ENCODE measurements at places on chromosomes 3 and 15.

GRCh38 chr3:101623656-101624055, 49.7 kb downstream of the PCNP start:
- DNase-seq: no peak

- DNase-seq: no peak
These were observed 34.6 kb downstream of the PXYLP1 start for GRCh38 chr3:141266186-141266585.

DNA sequence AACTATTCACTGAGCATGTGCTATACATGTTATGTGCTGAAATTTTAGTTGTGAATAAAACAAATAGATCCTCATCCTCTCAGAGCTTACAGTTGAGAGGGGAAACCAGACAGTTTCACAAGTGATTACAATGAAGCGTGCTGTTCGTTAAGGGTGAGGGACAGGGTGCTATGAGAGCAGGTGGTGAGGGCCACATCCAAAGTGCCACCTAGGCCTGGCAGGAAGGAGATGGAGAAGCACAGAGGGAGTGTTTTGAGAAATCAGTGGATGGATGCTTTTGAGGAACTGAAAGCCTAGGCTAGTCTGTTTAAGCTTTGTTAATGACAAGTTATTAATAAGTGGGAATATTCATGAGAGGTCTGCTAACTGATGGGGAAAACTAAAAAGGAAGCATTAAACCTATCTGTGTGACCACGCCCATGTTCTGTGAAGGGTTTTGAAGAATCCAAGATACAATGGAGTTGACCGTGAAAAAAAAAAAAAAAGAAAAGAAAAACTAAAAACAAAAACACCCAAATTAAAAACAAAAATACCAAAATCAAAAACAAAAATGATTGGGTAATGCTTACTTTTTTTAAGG, 7.3 kb downstream of the MCTP2 start:
- DNase-seq: no peak

DNA sequence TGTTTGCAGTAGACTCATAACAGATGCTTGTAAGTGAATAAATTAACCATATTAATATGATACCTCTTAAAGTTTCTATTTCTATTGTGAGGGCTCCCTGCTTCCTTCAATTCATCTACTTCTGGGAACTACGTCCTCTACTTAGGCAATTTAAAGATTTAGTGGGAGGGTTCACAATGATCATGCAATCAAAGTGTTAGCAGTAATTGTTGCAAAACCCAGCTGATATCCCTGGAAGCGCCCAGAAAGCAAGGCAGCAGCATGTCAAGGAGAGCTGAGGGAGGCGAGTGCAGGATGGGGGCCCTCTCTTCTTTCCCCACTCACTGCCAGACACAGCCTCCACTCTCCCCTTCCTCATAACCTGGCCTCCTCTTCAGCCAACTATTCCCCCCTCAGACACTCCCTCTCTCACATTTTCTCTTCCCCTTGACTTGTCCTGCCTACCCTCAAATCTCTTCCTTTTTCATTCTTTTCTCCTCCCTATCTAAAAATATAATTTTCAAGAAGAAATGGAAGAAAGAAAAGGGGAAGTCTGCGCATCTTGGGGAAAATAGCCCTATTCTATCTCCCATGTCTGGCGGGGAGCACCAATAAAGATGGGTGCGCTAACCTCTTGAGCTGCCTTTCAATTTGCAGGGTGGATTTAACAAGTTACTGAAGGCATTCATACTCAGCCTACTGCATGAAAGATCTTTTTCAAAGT, 6.6 kb downstream of the TMEM212 start:
- no peak for DNase-seq

DNA sequence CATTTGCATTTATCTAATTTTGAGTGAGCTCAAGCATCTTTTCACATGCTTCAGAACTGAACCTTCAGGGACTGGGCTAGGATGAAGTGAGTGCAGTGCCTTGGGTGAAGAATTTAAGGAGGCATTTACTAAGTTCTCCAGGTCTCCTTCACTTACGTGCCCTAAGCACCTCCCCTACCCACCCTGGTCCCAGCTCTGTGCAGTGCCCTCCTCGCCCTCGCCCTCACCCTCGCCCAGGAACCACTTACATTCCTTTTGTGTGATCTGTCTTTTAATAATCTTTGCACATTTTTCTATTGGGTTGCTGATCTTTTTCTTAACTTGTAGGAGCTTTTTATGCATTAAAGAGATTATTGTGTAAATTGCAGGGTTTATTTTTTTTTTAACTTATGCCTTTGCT, 322.6 kb downstream of the THSD4 start:
- DNase-seq: no peak

DNA sequence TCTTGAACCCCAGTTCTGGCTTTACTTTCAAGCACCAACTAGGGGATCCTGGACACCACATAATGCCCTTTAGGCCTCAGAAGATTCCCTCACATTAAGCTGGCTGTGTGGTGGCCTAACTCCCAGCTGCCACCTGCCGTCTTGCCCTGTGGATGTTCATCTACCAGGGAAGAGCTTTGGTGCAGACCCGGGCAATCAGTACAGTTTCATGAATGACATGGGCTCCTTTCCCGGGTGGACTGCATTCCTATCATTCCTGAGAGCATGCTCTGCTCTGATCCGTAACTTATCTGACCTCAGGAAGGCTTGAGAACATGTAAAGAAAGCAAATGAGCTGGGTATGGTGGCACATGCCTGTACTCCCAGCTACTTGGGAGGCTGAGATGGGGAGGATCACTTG, 50.0 kb upstream of the GSK3B start:
- no peak for DNase-seq

DNA sequence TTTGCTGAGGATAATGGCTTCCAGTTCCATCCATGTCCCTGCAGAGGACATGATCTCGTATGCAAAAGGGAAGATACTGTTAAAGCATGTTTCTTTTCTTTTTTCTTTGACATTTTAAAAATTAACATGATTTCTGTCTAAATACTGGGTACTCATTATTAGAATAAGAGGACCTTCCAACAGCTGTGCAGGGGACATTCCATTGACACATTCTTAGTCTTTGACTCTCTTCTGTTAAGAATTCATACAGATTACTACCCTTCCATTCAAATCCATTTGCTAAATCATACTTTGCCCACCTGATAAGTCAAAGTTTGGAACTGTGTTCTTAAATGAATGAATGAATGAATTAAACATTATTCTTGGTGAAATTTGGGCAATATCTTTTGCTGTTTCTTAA, 5.1 kb upstream of the CP start:
- DNase-seq: no peak

DNA sequence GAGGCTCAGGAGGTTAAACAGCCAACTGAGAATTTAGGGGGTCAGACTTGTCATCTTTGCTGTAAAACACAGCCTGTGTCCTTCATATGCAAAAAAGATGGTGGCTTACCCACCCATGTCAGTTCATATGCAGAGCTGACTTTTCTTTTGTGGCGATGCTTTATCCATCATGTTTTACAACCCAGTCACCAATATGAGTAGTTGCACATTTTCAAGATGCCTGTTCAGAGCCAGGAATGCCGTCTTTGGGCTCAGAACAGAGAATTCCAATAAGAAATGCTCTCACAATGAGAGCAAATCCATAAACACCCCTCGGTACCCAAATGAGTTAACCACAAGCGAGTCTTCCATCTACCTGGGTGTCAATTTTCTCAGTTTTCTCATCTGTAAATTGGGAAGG, 83.6 kb downstream of the TIGIT start:
- DNase-seq: peak; percentile 96

DNA sequence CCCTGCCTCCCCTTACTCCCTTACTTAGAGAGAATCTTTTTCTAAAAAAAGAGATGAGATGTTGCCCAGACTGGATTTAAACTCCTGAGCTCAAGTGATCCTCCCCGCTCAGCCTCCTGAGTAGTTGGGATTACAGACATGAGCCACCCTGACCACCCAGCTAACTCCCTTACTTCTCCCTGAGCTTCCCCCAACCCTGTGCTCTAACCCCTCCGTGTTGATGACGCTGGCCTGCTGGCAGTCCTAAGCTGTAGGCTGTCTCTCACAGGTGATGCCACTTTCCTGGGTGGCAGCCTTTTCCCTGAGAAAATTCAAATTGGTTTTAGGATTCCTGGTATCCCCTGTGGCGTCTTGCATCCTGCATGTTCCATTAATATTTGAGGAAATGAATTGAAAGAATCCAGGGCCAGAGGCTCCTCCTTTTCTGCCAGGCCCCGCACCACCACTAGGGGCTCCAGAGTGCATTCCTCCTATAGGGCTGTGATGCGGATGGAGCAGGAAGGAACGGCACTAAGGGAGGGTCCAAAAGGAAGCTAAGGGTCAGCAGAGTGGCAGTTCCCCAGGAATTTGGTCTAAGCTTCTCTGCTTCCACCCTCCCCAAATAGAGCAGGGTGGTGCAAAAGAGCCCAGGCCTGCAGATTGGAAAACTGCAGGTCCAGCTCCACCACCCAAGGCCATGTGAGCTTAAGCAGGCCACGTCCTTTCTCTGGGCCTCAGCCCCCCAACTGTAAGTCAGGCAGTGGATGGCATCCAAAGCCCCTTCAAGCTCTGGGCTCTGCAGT, 101.1 kb downstream of the DAPK2 start:
- peak; percentile 93 for DNase-seq

DNA sequence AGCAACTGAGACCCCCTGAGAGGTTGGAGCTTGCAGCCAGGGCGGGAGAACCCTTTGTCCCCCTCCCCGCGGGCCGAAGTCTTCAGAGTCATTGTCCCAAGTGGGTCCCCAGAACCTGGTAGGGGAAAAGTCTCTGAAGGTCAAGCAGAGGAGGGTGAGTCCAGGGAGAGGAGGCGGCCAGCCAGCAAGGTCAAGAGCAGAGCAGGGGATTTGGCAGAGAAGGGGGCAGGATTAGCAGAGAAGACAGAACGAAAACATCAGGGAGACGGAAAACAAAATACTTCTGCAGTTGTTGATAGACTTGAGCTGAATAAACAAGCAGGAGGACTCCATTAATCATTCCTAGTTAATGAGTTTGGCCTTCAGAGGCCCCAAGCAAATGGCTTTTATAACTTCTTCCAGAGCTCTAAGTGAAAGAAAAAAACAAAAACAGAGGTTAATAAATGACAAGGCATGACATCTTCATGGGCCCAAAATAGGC, 66.7 kb downstream of the GRIP2 start:
- DNase-seq: no peak

- DNase-seq: no peak
These were observed 10.6 kb upstream of the SEMA7A start for GRCh38 chr15:74444106-74445062.

All from HAP-1 (cell line).